NCI-H2081 (cell line): ENCODE measurements at places on chromosomes 1 and 21.

GRCh38 chr1:63328781-63329180 is 6.4 kb downstream of the FOXD3 start:
- no peak for DNase-seq

- no peak for DNase-seq
These were observed 35.9 kb upstream of the CTTNBP2NL start for GRCh38 chr1:112359961-112360767.

- no peak for DNase-seq
These were observed 229.7 kb upstream of the TMEM51 start for GRCh38 chr1:14923727-14924452.

DNA sequence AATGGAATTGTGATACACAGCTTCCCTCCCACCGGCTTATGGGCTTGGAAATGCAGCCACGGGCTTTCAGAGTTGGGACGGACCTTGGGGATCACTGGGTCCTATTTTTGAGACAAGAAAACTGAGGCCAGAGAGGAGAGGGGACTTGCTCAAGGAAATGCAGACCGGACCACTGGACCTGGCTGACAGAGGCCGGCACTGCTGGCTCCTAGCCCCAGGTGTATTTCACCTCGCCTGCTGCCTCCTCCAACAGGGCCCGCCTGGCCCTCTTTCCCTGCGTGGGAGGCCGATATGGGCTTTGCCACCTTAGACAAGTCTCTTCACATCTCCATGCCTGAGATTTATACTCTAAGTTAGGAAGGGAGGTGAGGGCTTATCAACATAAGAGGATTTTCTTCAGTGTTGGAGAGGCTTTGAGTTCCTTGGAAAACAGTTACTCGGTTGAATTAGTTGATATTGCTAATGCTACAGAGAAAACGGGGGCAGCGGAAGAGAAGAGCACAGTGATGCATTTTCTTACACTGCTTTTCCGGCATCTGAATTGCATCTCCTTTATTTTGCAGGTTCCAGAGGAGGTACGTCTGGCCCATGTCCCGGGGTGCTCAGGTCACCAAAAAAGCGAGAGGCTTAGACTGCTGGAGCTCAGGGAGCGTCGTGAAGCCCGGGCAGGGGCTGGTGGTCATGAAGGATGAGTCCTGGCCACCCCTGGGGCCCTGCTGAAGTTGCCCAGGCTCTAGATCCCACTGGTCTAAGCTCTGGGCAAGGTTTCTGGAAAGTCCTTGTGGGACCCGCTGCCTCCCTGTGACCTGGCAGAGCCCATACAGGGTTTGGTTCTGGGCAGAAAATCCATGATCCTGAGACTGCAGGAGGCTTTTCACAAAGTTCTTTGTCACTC is 44.7 kb downstream of the CAPN2 start:
- DNase-seq: no peak

DNA sequence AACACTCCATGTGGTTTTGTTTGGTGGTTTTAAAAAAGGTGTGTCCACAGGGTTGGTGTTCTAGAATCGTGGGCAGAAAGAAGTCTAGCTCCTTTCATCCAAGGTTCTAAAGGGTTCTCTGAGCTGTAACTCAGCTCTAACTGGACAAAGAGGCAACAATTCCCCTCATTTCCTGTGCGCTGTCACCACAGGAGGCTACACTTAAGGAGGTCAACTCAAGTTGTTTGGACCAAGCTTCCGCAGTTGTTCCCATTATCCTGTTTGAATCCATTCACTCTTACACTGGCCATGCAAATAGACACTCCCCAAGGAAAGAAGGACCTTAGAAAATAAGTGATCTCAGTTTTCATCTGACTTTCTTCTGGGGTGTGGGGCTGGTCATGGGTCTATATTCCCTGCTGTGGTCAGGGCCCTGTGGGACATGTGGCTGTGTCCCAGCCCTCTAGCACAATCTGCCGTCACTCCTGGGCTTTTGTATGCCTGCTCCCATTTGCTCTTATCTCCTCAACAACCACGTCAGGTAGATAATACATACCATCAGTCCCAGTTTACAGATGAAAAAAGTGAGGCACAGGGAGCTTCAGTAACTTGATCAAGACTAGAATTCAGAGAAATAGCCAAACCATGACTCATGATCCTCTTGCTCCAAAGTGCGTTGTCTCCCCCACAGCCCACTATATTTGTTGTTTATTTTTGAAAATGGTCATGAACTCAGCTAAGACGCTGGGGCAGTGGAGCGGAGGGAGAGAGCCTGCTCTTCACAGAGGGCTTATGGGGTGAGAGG is 103.6 kb downstream of the RHOU start:
- DNase-seq: no peak

- DNase-seq: no peak
These were observed 126.5 kb downstream of the RHOU start for GRCh38 chr1:228861832-228862180.

DNA sequence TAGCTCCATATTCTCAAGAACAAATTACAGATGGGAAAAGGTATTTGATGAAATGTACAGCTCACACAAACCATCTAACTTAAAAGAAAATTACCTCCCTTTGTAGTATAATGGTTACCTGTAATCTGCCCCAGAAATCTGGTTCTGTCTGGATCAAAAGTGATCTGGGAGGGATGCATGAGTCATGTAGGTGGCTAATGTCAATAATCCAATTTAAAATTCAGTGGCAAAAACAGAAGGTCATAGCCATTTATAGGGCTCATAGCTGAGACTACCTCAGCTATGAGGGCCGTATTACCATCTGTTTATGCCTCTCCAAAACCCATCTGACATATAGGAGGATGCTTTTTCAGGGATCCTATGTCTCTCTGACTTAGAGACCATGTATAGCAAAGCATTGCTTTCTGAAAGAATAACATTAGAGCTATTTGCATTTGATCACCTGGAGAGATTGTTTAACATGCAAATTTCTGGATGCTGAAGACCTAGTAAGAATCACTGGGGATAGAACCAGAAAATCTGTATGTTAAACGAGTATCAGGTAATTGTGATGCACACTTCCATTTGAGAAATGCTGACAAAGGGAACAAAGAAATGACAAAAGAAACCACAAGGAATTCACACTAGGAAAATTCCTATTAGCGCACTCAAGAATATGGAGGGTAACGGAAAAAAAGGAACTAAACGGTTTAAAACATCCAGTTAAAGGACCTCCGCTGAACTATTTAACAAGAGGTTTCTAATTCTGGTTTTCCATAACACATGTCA is 17.6 kb downstream of the PAXBP1 start:
- no peak for DNase-seq

DNA sequence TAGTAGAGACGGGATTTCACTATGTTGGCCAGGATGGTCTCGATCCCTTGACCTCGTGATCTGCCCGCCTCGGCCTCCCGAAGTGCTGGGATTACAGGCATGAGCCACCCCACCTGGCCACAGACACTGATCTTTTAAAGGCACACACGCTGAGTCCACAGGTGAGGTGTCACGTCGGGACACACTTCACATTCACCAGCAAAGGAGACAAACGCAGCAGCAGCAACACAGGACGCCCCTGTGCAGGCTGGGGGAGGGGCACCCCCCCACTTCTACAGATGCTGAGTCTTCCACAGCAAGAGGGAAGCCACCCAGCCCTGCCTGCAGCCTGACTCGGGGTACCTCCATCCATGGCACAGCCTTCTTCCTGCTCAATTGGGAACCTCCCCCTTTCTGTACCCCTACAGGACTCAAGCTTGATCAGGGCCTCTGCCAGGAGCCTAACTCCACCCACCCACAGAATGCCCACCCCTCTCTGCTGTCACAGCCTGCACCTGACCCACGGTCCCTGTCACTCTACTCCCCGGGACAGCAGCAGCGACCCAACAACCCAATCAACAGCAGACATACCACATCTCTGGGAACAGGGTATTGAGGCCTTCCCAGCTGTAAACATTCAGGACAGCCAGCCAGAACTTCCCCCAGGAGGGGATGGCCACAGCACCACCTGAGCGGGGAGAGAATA is 9.5 kb downstream of the LSS start:
- no peak for DNase-seq

DNA sequence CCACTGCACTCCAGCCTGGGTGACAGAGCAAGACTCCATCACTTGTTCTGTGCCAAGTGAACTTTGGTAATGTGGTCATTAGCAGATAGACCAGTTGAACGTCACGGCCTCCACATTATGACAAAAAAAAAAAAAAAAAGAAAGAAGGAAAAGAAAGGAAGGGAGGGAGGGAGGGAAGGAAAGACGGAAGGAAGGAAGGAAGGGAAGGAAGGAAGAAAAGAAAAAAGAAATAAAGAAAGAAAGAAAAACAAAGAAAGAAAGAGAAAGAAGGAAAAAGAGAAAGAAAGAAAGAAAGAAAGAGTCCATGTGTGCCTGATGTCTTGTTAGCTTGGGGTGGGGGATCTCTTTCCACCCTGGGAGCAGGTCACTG is 45.3 kb downstream of the SIM2 start:
- no peak for DNase-seq

GRCh38 chr21:15224346-15225086 is 159.7 kb upstream of the NRIP1 start:
- no peak for DNase-seq

DNA sequence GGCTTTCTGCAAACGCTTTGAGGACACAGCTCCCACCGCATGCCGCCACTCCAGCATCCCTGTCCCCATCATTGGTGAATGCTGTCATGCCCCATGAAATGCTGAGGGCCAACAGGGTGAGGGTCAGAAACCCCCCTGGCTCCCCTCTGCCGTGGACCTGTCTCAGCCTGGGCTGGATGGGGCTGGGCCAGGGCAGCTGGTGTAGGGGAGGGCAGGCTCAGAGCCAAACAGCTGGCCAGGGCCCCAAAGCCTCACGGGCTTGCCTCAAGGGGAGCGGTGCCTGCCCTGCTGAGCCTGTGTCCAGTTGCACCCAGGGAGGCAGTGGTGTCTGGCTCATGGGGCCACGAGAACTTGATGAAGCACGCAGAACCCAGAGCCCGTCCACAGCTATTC is 49.7 kb downstream of the S100B start:
- no peak for DNase-seq

- DNase-seq: no peak
These were observed 23.0 kb downstream of the LRRN2 start for GRCh38 chr1:204662530-204662929.

DNA sequence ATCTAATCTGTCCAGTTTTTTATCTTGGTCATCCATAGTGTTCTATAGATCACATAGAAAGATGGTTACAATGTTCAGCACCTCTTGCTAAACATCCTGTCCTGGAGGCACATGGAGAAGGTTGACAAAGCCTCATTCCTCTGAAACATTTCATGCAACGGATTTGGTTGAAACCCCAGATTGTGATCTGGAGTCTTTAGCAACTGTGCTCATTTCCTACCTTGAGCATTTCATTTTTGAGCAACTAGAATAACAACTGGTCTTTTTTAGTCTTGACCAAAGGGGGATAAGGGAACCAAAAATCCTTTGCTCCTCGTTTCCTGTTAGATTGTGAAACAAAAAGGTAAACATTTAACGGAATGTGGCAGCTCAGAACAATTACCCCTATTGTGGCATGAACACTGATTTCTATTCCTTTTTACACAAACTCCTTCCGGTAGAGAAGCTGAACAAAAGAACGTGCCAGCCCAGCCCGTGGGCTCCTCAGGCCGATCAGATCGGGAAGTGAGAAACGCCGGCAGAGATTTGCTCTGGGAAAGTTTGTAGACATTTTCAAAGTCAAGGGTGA is 94.7 kb upstream of the ERRFI1 start:
- DNase-seq: no peak

- no peak for DNase-seq
These were observed 143.0 kb upstream of the AJAP1 start for GRCh38 chr1:4511374-4511773.

- DNase-seq: no peak
These were observed 8.2 kb downstream of the FABP3 start for GRCh38 chr1:31364561-31365250.

DNA sequence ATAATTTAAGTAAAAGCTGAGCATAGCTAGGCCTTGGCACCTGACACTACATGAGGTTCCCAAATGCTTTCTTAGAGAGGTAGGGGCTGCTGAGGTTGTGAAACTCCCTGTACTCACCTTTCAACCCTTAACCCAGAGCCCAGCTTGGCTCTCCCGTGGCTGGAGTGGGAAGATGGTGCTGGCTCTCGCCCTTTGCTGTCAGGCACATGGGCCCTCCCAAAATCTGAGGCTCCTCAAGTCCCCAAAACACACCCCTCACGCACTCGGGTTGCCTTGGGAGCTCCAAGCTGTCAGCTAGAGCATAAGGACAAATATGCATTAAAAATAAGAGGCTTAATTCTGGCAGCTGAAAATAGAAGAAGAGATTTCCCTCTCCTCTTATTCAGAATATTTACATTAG is 46.7 kb upstream of the PLPPR4 start:
- DNase-seq: no peak

GRCh38 chr1:30847358-30847972 is 61.1 kb downstream of the SDC3 start:
- no peak for DNase-seq

DNA sequence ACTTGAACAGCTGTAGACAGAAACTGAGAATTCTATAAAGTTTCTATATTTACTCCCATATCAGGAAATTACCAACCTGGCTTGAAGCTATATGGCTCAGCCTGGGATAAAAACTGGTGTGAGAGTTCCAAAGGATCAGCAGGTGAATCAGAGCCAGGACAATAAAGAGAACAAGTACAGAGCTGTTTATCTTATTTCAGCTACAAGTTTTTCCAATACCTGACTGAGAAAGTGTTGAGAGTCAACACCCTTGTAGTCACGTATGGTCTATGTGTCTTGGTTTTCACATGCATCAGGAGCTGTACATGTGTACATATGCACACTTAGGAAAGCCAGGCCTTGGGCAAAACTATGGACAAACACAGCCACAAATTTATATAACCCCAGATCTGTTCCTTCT is 40.7 kb upstream of the CXADR start:
- DNase-seq: no peak

GRCh38 chr1:65952696-65953095 is 160.0 kb downstream of the PDE4B start:
- DNase-seq: no peak

DNA sequence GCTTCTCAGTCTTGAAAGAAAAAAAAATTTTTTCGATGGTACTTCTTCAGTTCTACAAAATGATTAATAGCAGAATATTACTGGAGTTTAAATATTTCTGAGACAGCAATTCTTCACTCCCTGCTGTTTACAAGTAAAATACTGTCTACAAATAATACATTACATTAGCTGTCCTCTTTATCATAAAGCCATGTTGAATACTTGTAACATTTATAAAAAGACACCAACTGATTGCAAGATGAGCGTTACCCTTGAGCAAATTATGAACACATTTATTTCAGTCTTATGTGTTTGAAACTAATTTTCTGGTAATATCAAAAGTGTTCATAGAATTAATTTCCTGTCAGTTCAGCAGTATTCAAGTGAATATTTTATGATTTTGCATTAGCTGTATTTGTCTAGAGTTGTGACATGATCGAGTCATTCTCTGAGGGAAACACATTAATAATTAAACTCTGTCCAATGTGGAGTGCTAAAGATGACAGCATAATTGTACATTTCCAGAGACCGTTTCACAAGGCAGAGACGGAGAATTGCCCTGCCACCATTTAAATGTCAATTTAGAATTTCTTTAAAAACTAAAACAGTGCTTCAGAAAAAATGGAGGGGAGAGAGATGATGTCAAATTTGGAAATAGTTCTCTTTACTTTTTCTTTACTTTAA is 1359.0 kb upstream of the ADGRL4 start:
- no peak for DNase-seq

- DNase-seq: no peak
These were observed 1.6 kb downstream of the EPS8L3 start for GRCh38 chr1:109762039-109762585.

GRCh38 chr1:10835822-10836421 is 39.5 kb upstream of the CASZ1 start:
- peak; percentile 97 for DNase-seq
